ENCODE measurements at places on chromosomes 1 and 21. TPM values are rescaled to one million over a fixed set of nuclear protein-coding genes. Genes with fewer than 3 reads are reported as not detected.
A peak's percentile ranks its signal among the peaks of the same experiment; 100 is the strongest.

DDR2 gene
- 379 TPM for total RNA-seq

DNA sequence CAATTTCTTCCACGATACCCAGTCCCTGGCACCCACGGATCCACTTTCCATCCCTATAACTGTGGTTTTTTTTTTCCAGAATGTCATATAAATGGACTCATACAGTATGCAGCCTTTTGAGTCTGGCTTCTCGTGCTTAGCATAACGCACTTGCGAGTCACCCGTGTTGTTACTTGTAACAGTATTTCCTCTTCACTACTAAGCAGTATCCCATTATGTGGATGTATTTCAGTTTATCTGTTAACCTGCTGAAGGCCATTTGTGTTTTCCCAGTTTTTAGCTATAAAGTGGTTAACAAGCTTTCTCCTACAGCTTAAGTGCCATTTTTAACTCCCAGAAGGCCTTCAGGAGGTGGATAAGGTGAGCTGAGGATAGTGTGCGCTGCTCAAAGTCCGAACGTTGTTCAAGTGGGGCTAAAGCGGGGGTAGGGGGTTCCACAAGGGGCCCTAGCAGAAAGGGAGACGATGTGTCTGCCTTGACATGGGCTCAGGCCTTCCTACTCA, 829 bp downstream of the ADAR start:
- DNase-seq: peak; percentile 62

LYPD8 gene
- not detected for total RNA-seq

- DNase-seq: no peak
Observed at GRCh38 chr1:234687011-234687410, 77.0 kb upstream of the IRF2BP2 start.

FBXO2 gene
- total RNA-seq: 2.0 TPM

- DNase-seq: no peak
Observed at GRCh38 chr1:87599569-87599968, 270.9 kb downstream of the LMO4 start.

DNA sequence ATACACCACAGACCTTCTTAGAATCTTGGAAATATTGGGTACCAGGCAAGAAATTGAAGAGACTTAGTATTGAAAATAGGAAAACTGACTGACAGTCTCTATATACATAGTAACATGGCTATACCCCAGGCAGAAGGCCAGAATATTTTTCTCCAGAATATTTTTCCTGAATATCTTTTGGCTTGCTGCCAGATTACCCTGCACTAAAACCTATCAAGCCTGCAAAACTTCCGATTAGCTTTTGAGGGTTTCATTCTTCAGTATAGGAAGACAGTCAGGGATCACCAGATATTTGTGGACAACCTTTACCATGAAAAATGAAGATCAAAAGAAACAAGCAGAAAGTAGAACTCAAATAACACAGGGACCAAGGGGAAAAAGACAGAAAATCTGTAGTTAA, 187.9 kb downstream of the LRRC7 start:
- DNase-seq: no peak

IRF6 gene
- 3.1 TPM for total RNA-seq

OR2L8 gene
- not detected for total RNA-seq

DNA sequence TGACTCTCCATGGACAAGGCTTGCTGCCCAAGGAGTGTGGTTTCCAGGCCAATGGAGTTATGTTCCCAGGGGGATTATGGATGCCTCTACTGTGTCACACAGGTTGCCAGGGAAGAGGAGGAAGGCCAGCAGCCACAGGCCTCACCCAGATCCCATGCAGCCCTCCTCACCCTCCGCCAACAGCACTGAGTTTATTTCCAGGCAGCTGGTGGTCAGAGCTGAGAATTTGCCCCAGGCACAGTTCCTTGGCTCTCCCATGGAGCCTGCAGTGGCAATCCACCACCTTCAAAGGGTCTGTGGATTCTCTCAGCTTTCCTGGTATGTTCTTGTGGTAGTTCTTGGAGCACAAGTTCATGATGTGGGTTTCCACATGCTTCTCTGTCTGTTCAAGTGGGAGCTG, 79.2 kb downstream of the NTNG1 start:
- no peak for DNase-seq

DNA sequence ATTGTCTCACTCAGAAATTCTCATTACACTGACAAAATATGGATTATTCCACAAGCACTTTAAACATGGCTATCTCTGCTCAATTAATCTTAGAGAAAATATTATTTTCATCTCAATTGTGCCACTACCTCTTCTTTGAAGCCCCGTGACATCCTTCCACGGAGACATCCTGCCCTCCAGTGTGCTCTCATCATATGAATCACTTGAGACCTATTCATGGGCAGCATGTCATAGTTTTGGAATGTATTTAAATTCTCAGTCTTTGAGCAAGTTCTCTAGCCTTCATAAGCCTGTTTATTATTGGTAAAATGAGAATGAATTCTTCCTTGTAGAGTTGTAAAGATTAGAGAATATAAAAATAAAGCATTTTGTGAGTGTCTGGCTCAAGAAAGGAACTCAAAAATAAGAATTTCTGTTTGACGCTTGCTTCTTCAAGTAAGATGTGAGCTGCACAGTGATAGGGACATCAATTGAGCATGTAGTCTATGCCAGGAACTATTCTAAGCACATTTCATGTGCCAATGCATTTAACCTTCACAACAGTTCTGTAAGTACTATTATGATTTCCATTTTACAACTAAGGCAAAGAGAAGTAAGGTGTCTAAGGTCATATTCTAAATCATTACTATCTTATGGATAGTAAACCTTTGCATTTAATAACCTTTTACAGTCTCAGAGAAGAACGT, 557.4 kb upstream of the ZRANB2 start:
- peak; percentile 56 for DNase-seq

- no peak for DNase-seq
Observed at GRCh38 chr1:171084091-171084490, 6.6 kb upstream of the FMO3 start.

CELA3A gene
- total RNA-seq: not detected

- no peak for DNase-seq
Observed at GRCh38 chr1:228174482-228175315, 9.1 kb downstream of the IBA57 start.

DNA sequence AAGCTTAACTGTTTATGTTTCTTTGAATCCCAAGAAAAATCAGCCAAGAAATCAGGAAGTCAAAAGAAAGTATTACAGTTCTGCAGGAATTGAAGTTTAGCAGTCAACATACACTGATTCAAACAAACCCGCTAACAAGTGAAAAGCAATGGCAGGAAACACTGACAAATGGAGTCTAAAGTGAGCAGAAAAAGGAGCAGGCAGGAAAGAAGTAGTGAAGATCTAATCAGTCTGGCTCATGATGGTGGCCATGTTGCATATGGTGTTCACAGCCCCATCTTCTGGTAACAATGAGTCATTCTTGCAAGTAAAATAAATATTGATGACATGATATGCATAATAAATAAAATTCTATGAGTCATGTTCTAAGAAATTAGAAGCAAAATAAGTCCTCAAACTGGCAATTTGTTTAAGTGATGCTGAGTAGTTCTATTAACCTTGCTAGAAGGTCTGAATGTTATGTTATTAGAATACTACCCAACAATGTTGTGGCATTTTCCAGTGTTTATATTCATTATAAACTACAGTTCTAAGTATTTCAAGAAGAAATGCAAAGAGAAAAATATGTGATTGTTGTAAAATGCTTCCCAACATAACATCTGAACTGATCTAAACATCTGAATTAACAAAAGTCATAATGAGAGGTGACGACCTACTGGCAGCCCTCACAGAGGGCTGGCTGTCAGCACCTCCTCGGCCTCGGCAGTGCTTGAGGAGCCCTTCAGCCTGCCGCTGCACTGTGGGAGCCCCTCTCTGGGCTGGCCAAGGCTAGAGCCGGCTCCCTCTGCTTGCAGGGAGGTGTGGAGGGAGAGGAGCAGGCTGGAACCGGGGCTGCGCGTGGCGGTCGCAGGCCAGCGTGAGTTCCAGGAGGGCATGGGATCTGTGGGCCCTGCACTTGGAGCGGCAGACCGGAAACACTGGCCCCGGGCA, 5.7 kb upstream of the ACBD6 start:
- peak; percentile 55 for DNase-seq

- peak; percentile 73 for DNase-seq
Observed at GRCh38 chr1:226603022-226603857, 54.7 kb downstream of the STUM start.

- DNase-seq: no peak
Observed at GRCh38 chr1:9643351-9644256, 7.9 kb upstream of the PIK3CD start.

Measured in fibroblast of the aortic adventitia (primary cell).